ENCODE measurements at places on chromosomes 5 and 9. TPM values are rescaled to one million over a fixed set of nuclear protein-coding genes. Genes with fewer than 3 reads are reported as not detected.

DNA sequence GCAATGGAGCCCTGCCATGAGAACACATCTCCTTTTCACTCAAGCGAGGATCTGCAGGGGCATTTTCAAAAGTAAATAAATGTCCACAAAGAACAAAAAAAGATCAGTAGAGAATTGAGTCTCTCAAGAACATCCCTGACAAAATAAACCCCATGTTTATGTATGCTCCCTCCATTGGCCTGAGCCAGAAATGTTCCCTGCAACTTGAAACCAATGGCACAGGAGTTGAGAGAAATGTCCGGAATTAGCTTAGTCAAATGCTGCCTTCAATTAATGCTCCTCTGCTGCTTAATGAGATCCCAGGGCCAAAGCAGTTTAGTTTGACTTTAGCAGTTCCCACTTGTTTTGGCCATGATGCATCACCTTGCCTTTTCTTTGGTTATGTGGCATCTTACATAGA is 238.3 kb downstream of the EBF1 start:
- no peak for DNase-seq

GRCh38 chr5:7261049-7261448 is 134.9 kb upstream of the ADCY2 start:
- DNase-seq: no peak

GRCh38 chr5:122723606-122724352 is 51.1 kb upstream of the SNX2 start:
- no peak for DNase-seq

DNA sequence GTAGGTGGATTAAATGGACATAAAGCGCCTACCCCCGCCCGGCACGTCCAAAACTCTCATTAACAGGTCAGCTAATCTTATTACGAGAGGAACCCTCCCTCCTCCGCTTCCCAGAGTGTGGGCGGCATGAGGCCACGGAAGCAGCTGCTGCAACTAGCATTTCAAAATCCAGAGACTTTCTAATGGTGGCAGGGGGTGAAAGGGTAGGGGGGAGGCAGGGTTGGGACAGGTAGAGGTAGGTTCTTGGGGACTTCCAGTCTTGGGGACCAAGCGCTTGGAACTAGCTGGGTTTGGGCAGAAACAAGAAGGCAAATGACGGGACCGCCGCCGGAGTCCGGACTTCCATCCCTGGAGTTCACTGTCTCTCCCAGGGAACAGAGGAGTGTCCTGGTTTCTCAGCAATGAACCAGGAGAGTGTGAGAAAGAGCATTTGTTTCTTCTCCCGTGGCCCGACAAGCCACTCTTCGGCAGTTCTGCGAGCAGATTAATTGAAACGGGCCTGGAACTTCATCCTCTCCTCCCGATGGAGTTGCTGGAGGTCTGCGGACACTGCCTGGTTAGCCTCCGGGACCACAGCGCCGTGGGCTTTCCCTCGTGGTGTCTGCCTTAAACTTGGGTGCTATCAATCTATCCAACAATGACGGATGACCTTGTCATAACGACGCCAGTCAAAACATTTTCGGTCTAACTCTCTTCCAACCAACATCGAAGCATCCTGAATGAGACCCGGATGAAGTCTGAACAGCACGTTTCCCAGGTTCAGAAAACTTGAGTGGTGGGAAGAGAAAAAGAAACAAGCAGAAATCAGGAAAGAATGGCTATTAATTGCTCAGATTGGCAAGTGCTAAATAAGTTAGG is 1.6 kb upstream of the PRDM6 start:
- DNase-seq: no peak

GRCh38 chr9:69324549-69325401 is at the start of gene ENTREP1:
ENTREP1 (plus strand) TSS chr9:69325215; CDS start chr9:69325310, 95 bp downstream.
- peak; percentile 76 for DNase-seq

DNA sequence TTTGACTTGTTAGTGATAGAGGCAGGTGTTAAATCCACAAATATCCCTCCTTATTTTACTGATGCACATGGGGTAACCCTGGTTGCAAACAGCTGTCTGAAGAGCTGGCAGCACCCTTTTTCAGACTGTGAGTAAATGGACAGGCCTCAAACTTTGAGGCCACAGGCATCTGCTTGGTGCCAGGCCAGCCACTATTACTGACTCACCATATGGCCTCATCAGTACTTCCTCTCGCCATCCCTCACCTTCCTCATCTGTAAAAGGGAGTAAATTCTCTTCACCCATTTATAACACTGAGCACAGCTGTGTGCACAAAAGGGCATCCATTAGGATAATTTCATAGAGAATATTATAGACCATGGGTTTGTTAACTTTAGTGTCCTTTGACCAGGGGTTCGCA is 11.9 kb upstream of the TNIP1 start:
- DNase-seq: no peak

GRCh38 chr5:52605317-52606313 is 182.1 kb upstream of the ITGA1 start:
- no peak for DNase-seq

- peak; percentile 71 for DNase-seq
Measured at GRCh38 chr5:4879693-4880303, 260.3 kb upstream of the ADAMTS16 start.

- DNase-seq: no peak
Measured at GRCh38 chr9:71004196-71004595, 117.2 kb downstream of the TRPM3 start.

Gene RASGRF2
- 2.3 TPM for polyA plus RNA-seq

Gene PITX1
- polyA plus RNA-seq: 2.3 TPM

Gene SLC36A3
- polyA plus RNA-seq: not detected

Gene CCL19
- polyA plus RNA-seq: 5.5 TPM

Gene NEUROG1
- not detected for polyA plus RNA-seq
